NCI-H774 (cell line): ENCODE measurements at places on chromosomes 2 and 18.
A peak's percentile ranks its signal among the peaks of the same experiment; 100 is the strongest.

DNA sequence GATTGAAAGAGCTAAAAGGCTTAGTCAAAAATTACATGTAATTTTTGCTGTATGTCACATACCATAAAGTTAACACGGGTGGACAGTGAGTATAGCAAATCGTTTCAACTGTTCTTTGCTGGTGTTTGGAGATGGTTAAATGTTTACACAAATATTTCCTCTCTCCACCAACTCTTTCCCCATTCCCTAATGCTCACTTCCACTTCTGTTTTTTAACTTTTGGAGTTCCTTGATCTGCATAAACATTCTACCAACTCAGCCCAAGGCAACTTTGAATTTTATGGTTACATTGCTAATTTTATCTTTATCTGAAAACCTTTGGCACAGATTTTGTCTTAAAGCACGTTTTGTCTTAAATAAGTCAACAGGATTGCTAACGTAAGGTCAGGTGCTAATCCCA is 1.9 kb upstream of the SPOPL start:
- DNase-seq: no peak

GRCh38 chr2:60596411-60596810 is 43.0 kb upstream of the BCL11A start:
- no peak for DNase-seq

- no peak for DNase-seq
Observed at GRCh38 chr2:201769666-201770373, 10.9 kb downstream of the ALS2 start.

- DNase-seq: no peak
Observed at GRCh38 chr2:37568565-37568964, 102.9 kb downstream of the CDC42EP3 start.

DNA sequence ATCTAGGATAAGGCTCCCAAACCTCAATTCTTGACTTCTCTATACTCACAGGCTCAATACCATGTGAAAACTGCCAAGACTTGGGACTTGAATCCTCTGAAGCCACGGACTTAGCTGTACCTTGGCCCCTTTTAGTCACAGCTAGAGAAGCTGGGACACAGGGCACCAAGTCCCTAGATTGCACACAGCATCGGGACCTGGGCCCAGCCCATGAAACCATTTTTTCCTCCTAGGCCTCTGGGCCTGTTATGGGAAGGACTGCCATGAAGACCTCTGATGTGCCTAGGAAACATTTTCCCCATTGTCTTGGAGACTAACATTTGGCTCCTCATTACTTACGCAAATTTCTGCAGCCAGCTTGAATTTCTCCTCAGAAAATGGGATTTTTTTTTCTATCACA is 1011.8 kb upstream of the DDX18 start:
- no peak for DNase-seq

DNA sequence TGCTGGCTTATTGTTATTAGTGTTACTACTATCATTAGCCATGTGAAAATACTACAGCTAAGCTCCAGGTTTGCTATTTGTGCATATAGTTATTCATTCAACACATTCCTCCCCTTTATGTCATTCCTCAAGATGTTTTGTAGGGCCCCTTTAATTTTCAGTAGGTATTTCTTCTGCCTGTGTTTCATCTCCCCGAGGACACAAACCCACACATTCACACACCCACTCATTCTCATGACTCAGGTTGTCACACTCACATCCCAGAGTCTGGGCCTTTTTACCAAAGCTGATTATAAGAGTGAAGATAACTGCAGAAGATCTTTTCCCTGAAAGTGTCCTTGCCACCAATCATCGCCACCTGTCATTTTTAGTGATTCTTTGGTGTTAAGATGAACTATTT is 68.6 kb upstream of the SPOPL start:
- DNase-seq: no peak

GRCh38 chr2:119352357-119352756 is 14.3 kb downstream of the C2orf76 start:
- no peak for DNase-seq

GRCh38 chr2:241289597-241289996 is 25.9 kb downstream of the HDLBP start:
- DNase-seq: no peak

DNA sequence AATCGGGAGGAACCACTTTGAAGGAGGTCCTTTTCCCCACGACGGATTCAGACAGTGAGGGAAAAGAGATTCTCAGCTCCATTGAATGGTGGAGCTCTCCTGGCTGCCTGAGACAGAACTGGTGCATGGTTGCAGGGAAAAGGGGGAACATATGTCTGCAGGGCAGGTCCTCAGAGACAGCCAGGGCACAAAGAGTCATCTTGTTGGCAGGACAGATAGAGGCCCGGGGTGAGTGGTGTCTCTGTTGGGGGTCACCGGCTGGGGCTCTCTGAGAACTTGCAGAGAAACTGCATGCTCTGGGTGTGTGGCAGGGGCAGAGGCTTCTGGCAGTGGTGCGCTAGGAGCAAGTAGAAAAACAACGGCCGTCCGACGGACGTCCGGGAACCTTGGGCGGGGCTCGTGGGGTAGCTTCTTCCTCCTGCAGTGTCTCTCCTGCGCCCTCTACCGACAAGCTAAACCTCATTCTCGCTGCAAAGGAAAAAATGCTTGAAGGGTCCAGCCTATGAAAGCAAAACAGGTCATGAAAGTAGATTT is 94.3 kb downstream of the CDCA7 start:
- DNase-seq: peak; percentile 85

DNA sequence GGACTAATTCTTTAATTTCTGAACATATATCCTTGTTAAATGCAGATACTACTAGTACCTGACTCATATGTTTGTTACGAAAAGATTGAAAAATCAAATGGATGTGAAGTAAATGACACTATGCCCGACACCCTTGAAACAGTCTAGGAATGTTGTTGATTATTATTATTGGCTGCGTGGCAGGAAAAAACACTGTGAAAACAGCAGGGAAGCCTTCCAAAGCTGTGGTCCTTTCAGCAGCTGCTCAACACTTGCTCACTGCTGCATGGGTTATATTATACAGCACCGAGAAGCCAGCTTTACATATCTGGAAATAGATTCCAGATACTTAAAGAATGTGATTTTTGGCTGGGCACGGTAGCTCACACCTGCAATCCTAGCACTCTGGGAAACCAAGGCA is 26.5 kb downstream of the CRYGD start:
- DNase-seq: no peak

DNA sequence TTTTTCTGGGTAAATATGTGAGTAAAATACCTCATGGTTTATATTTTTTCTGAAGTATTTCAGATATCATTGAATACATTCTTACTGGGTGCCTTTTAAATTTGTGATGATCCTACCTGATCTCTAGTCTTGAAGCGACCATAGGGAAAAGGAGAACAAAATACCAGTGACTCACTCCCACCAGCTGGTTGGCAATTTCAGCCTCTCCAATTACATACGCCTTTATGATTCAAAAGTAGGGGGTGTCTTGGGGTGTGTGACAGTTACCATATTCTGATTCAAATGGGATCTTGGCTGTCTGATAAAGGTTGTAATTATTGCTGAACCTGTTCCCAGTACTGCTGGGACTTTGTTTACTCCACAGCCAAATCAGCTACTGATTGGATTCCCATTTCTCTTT is 175.9 kb upstream of the NXPH2 start:
- no peak for DNase-seq

DNA sequence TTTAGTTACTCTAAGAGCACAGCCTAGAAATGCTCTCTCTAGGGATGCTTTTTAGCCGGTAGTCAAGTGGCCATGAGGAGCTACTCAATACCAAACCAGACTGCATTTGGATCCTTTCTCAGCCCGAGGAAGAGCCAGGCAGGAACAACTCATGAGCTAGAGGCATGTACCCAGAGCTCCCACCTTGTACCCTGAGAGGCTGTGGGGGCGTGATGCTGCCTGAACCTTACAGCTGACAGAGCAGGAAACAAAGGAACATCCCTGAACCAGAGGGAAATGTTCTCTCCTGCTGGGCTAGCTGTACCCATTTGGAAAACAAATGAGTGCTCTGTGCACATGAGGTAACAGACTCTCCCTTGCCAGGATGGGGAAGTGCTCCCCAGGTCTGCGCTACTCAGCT is 131.6 kb downstream of the OSR1 start:
- no peak for DNase-seq

GRCh38 chr2:163345795-163346573 is 389.8 kb downstream of the FIGN start:
- peak; percentile 56 for DNase-seq

- no peak for DNase-seq
Observed at GRCh38 chr2:10237392-10238321, 65.0 kb upstream of the HPCAL1 start.

DNA sequence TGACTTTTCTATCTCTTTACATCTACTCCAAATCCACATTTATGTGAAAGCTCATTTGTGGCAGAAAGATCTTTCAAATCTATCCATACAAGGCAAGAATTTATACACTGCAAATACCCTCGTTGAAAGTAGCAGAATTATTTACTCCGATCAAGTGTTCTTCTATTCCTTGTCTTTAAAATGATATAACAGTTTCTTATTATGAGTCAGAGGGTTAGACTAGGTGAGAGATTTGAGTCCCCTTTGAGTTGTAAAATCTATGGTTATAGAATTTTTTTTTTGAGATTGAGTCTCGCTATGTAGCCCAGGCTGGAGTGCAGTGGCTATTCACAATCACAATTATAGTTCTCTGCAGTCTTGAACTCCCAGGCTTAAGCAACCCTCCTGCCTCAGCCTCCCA is 5.6 kb upstream of the GREB1 start:
- DNase-seq: no peak

DNA sequence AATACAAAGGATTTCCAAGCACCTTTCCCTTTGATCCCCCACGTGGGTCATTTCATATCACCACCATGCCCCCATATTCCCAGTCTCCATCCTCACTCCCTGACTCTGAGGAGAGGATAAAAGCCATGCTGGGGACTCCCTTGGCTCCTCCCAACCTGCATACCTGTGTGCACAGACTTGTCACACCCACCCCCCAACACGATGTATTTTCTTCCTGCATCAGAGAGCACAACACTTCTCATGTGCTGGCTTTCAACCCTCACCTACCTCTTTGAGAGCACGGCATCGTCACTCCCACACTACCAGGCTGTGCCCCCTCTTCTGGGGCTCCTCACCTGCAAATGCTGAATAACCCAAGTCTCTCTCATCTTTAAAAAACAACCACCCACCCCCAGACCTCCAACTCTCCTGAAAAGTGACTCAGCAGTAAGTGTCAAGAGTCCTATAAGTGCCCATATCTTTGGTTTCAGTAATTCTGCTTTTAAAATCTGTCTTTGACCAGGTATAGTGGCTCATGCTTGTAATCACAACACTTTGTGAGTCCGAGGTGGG is 53.1 kb downstream of the AP1S3 start:
- DNase-seq: no peak

DNA sequence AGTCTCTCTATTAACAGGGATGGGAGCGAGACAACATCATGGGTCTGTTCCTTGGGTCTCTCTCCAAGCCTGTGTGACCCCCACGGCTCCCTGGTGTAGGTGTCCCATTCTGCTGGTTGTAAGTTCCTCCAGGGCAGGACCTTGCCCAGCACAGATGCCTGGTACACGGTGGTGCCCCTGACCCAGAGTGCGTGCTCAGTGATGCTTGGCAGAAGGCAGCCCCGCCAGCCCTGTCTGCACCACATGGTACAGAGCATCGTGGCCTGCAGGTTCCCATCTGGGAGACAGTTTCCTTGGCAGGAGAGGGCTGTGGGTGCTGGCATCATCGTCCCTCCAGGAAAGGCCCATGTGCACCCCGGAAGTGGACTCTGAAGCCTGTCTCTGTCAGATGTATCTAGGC is 249.0 kb downstream of the KLHL29 start:
- no peak for DNase-seq

DNA sequence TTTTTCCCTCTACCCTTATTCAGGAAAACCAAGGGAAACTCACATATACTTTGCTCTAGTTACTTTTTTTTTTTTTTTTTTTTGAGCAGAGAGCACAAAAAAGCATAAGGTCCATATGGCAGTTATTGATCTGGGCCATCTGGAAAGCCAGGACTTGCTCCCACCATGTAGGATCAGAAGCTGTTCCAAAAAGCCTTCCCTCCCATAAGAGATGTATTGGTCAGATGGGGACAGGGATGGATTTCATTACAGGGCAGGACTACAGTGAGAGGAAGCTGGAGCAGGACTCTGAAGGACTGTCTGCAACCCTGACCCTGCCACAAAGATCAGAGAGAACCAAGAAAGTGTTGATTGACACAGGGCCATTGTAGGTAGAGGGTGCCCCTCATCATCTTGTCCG is 57.3 kb downstream of the NRP2 start:
- DNase-seq: no peak

GRCh38 chr2:123916051-123916450 is 109.0 kb upstream of the CNTNAP5 start:
- DNase-seq: no peak

- no peak for DNase-seq
Observed at GRCh38 chr18:74795751-74796150, 198.1 kb downstream of the ZNF407 start.

GRCh38 chr2:150207979-150208378 is 279.5 kb downstream of the RND3 start:
- DNase-seq: peak; percentile 41

GRCh38 chr18:59571902-59572301 is 125.3 kb downstream of the CCBE1 start:
- DNase-seq: no peak

- no peak for DNase-seq
Observed at GRCh38 chr2:164473021-164473420, 148.3 kb downstream of the GRB14 start.

DNA sequence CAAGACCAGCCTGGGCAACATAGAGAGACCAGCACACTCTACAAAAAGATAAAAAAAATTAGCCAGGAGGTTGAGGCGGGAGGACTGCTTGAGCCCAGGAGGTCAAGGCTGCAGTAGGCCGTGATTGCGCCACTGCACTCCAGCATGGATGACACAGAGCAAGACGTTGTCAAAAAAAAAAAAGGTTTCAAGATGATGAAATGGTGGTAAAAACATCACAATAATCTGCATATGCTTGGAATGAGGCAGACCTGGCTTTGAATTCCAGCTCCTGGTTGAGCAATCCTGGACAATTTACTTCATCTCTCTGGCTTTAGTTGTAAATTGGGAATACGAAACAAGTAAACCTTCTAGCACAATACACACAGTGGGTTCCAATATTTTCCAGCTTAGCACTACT is 24.1 kb downstream of the USP40 start:
- DNase-seq: no peak

DNA sequence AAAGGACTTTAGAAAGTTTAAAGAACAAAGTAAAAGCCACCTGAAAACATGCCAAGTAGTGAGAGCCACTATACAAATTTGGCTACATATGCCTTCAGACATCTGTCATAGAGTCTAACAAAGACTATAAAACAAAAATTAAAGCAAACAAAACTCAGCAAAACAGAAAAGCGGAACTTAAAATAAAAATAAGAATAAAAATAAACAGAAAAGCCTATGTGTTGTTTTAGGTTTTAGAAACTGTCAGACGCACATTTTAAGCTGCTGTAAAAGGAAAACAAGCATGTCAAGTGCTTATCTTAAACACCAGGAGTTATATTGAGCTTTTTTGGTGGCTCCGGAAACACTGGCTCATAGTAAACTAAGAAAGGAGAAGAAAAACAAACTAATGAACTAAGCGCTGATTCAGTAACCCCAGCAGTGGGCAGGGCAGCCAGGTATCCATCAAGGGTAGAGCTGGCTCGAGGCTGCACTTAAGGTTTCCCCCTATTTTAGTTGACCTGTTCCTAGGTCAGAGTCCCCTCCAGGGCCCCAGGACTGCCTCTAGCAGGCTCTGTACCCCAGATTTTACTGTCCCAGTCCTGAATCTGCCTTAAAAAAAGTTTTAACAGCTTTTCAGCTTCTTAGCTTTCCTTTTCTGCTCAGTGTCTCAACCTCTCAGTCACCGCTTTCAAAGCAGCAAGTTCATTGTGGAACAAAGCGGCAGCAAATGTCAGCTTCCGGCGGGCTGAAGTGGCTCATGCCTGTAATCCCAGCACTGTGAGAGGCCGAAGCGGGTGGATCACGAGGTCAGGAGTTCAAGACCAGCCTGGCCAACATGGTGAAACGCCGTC is 15.4 kb upstream of the RMC1 start:
- no peak for DNase-seq
